ENCODE measurements at places on chromosomes 16 and 17. TPM values are rescaled to one million over a fixed set of nuclear protein-coding genes. Genes with fewer than 3 reads are reported as not detected.

DNA sequence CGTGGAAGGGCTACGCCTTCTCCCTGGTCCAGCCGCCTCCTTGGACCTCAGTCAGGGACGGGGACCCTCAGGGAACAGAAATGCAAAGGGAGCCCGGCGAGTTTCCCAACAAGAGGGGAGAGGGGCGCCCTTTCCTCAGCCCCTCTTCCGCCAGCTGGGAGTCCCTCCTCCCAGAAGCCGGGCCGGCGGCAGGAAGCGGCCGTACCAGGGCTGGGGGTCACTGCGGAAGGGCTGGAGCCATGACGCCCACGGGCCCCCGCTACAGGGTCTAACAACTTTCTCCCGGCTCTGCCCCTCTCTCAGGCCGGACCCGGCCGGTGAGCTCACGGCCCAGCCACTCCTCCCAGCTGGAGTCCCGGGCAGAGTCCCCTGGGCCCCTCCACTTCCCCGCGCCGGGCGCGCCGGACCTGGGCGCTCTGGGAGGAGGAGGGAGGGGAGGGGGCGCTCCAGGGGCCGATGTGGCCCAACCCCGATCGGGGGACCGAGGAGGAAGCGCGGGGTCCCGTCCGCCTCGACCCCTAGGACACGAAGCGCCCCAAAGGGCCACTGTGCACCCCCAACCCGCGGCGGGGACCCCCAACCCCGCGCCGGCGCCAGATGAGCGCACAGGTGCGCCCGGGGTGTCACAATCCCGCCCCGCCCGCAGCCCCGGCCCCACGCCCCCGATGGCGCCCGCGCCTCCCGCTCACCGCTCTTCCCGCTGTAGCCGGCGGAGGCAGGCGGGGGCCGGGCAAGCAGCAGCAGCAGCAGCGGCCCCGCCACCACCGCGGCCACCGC, 578 bp downstream of the PGAP6 start:
- no peak for DNase-seq

DNA sequence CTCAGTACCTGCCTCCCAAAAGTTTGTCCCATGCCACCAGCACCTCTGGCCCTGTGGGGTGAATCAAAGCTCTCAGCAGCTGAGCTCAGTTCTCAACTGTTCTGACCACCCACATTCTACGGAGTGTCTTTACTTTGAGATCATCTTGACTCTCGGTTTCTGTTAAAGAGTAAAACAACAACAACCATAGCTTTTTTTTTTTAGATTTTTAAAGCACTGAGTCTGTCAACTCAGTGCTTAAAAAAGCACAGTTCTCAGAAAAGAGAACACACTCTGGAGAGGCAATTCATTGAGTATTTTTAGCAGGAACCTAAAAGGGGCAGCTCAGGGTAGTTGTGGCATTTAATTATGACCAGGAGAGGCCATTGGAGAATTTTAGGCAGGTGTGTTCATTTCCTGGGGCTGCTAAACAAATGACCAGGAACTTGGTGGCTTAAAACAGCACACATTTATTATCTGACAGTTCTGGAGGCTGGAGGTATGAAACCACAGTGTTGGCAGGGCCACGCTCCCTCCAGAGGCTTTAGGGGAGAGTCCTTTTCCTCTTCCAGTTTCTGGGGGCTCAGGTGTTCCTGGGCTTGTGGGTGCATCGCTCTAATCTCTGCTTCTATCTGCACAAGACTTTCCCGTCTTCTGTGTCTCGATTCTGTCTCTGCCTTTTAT, 6.7 kb upstream of the WFIKKN2 start:
- DNase-seq: no peak

DNA sequence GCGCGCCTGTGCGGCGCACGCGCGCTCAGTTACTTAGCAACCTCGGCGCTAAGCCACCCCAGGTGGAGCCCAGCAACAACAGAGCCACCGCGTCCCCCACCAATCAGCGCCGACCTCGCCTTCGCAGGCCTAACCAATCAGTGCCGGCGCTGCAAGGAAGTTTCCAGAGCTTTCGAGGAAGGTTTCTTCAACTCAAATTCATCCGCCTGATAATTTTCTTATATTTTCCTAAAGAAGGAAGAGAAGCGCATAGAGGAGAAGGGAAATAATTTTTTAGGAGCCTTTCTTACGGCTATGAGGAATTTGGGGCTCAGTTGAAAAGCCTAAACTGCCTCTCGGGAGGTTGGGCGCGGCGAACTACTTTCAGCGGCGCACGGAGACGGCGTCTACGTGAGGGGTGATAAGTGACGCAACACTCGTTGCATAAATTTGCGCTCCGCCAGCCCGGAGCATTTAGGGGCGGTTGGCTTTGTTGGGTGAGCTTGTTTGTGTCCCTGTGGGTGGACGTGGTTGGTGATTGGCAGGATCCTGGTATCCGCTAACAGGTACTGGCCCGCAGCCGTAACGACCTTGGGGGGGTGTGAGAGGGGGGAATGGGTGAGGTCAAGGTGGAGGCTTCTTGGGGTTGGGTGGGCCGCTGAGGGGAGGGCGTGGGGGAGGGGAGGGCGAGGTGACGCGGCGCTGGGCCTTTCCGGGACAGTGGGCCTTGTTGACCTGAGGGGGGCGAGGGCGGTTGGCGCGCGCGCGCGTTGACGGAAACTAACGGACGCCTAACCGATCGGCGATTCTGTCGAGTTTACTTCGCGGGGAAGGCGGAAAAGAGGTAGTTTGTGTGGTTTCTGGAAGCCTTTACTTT, at the start of gene UBB:
TSS of gene UBB (plus strand) at position 452 of the 856 bp plus-strand sequence. CDS start 817 bp downstream, outside the sequence.
- DNase-seq: peak; percentile 96

DNA sequence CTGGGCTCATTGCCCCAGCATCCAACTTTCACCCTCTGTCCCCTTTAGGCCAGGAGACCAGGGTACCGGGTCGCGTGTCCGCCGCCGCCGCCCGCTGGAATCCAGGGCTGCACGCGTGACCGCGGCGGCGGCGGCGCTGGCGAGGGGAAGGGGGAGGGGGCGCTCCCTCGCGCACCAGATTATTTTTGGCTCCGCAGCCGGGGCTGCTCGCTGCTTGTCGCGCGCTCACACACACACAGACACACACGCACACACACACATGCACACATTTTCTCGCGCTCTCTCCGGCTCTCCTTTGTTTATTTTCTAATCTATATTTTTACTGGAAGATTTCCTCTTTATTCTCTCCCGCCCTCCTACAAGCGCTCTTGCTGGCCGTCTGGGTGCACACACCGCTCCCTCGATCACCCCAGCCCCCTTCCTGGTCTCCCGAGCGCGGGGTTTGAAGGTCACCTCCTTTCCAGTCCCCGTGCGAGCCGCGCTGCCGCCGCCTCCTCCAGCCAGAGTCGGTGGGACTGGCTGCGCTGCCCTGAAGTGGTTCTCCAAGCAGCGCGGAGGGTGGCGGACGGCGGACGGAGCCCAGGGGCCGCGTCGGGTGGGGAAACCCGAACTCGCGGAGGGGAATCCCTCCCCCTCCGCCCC, 921.4 kb upstream of the EEF2KMT start:
- peak; percentile 15 for DNase-seq

- no peak for DNase-seq
Observed at GRCh38 chr16:89036776-89037175, 56.9 kb upstream of the ACSF3 start.

- peak; percentile 48 for DNase-seq
Observed at GRCh38 chr17:10210151-10210574, 11.8 kb upstream of the GAS7 start.

DNA sequence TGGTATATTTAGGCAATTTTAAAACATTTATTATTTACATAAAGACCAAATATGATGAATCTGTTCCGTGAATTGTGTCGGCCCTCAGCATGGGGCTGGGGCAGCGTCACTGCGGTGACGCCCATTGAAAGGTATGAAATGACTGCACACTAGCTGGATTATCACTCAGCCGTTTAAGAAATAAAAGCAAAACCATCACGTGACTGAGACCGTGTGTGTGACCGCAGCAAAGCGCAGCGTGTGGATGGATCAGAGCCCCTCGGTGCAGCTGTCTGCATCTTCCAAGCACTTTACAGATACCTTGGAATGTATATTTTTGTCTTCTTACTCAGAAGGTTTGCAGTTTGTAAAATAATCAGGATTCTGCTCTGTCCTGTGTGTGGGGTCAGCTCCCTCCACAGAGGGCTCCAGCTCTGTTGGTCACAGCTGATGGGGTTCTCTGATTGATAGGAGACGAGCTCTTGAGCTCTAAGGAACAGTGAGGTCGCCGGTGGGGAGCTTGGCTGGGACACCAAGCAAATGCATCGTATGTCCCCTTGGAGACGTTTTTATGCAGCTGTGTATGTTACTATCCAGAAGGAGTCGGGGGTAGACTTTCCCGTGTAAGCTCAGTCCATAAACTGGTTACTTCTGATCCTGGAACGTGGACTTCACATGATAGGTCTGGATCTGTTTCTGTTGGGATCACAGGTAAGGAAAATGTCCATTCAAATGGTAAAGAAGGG, 45.1 kb downstream of the WDR45B start:
- DNase-seq: no peak

DNA sequence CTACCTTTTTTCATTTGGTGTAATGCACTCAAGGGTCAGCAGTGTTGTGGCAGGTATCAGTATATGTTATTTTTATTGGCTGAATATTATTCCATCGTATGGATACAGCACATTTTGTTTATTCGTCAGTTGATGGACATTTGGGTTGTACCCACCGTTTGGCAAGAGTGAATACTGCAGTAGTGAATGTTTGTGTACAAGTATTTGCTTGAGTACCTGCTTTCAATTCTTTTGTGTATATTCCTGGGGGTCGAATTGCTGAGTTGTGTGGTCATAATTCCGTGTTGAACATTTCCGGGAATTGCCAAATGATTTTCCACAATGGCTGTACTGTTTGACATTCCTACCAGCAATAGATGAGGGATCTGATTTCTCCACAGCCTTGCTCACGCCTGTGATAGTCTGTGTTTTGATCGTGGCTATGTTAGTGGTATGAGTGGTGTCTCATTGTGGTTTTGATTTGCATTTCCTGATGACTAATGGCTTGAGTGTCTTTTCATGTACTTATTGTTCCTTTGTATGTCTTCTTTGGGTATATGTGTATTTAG, 108.4 kb downstream of the OR1D5 start:
- no peak for DNase-seq

GRCh38 chr17:376936-377863, 24.6 kb upstream of the RPH3AL start:
- DNase-seq: no peak

GRCh38 chr17:4340914-4341615, 25.4 kb downstream of the UBE2G1 start:
- no peak for DNase-seq

DNA sequence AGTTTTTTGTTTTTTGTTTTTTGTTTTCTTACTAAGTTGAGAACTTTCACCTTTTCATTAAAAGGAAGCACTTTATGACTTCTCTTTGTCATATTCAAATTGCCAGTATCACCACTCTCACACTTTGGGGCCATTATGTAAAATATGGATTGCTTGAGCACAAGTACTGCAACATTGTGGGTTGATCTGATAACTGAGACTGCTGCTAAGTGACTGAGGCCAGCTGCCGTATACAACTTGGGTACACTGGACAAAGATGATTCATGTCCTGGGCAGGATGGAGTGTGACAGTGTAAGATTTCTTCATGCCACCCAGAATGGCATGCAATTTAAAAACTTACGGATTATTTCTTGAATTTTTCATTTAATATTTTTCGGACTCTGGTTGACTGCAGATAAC, 7.8 kb downstream of the TTC19 start:
- DNase-seq: no peak

- DNase-seq: no peak
Observed at GRCh38 chr17:56782338-56782737, 51.4 kb downstream of the C17orf67 start.

GRCh38 chr16:57539072-57539796, 2.9 kb upstream of the CCDC102A start:
- no peak for DNase-seq

DNA sequence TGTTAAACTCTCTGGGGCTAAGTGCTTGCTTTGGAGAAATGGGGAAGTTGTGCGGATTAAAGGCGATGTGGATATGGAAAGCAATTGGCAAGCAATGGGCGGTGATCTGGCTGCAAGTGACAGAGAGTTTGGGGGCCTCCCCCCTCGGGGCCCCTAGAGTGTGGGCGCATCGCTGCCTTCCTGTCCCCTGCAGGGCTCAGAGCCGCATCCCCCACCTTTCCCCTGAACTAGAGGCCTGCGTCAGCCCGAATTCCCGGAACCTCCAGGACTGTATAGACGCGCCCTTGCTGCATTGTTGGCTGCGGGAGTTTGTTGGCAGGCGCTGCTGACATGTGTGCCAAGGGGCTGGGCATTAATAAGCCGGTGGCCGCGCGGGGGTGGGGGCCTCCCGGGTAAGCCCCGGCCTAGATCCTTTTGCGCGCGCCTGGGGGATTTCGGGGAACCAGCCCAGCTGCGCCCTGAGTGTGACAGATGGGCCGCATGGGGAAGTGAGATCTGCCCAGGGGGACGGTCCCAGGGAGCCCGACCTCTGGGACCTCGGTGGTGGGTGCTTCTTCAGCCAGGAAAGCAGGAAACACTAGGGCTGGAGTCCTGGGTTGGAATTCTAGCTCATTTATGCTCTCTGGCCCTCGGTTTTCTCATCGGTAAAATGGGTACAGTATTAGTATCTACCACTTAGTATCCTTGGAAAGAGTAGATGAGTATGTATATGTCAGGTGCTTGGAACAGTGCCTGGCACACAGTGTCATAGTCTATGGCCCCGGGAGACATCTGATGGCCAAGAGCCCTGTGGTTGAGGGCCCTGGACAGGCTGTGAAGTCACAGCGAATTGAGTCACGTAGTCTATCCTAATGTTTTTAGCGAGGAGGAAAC, 1.0 kb downstream of the EEF2K start:
- DNase-seq: no peak

DNA sequence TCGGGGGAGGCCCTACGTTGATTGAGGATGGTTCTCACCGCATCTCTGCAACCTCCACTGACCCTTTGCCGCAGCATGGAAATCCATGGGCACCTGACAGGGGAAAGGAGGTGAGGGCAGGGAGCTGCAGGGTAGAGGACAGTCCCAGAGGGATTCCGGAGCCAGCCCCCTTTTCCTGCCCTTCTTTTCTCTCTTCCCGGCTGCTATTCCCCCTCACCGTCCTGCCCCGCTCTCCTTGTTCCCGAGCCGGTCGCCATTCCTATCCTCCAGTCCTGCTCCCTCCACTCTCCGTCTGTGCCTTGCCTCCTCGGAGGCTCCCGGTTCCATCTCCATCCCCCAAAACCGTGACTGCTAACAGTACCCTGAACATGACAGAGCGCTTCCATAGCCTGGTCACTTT, 4.8 kb downstream of the SPATA32 start:
- no peak for DNase-seq

The CCL23 gene
- polyA plus RNA-seq: 0.48 TPM

The APOH gene
- polyA plus RNA-seq: not detected

The GJD3 gene
- polyA plus RNA-seq: not detected

The KCNAB3 gene
- polyA plus RNA-seq: 12.3 TPM

The FAM171A2 gene
- 28.2 TPM for polyA plus RNA-seq

The PDILT gene
- polyA plus RNA-seq: 0.33 TPM

The TAT gene
- polyA plus RNA-seq: 0.17 TPM
